ENCODE measurements at places on chromosomes 5 and 9. TPM values are rescaled to one million over a fixed set of nuclear protein-coding genes. Genes with fewer than 3 reads are reported as not detected.

GRCh38 chr5:146005723-146006122 is 69.3 kb downstream of the SH3RF2 start:
- H3K4me3 ChIP-seq, result no peak overlapping the region
- H3K36me3 ChIP-seq, result no peaks in the 10 kb centered on the region
- H3K27me3 ChIP-seq, result no peaks in the 10 kb centered on the region
- DNase-seq, result no peak

- H3K4me3 ChIP-seq, result no peak overlapping the region
- no peak overlapping the region for H3K27ac ChIP-seq
- H3K36me3 ChIP-seq, result no peaks in the 10 kb centered on the region
- no peaks in the 10 kb centered on the region for H3K4me1 ChIP-seq
Measured at GRCh38 chr9:65435464-65435863, 150.5 kb upstream of the FOXD4L5 start.

DNA sequence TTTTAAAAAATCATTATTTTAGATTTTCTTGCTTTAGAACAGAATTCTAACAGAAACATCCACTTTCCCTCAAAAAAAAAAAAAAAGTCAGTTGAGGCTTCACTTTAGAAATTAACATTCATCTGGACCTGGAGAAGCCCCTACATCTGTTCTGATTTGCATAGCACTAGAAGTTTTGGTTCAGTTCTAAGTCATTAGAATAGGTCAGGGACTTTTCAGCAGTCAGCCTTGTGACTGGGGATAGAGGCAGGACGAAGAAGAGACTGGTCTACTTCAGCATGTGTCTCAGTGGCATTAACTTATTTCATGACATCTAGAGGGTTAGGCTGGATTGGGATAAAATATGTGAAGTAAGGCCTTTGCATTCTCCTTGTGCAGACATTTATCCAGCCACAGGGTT is 215.8 kb upstream of the DAB2 start:
- H3K4me3 ChIP-seq, result no peak overlapping the region
- H3K27me3 ChIP-seq, result no peaks in the 10 kb centered on the region
- H3K27ac ChIP-seq, result no peak overlapping the region
- no peaks in the 10 kb centered on the region for H3K36me3 ChIP-seq
- no peaks in the 10 kb centered on the region for H3K4me1 ChIP-seq

- H3K27me3 ChIP-seq, result peaks cover 9% of the 10 kb centered on the region
- no peak for DNase-seq
- no peaks in the 10 kb centered on the region for H3K36me3 ChIP-seq
- H3K4me3 ChIP-seq, result no peak overlapping the region
- peaks cover 4% of the 10 kb centered on the region for H3K4me1 ChIP-seq
Measured at GRCh38 chr9:109561137-109561536, 63.0 kb upstream of the PTPN3 start.

- peak overlapping the region; percentile 81 for H3K27ac ChIP-seq
- peaks cover 15% of the 10 kb centered on the region for H3K36me3 ChIP-seq
- H3K4me1 ChIP-seq, result peaks cover 6% of the 10 kb centered on the region
- H3K4me3 ChIP-seq, result peak overlapping the region; percentile 66
- no peak for DNase-seq
Measured at GRCh38 chr9:95425910-95426551, 90.7 kb downstream of the PTCH1 start.

Gene ADRA1B
- 2.5 TPM for total RNA-seq

GRCh38 chr9:30718483-30718882 is 1666.0 kb upstream of the ACO1 start:
- no peaks in the 10 kb centered on the region for H3K27me3 ChIP-seq
- H3K4me1 ChIP-seq, result no peaks in the 10 kb centered on the region
- H3K27ac ChIP-seq, result no peak overlapping the region
- no peaks in the 10 kb centered on the region for H3K36me3 ChIP-seq
- no peak for DNase-seq

DNA sequence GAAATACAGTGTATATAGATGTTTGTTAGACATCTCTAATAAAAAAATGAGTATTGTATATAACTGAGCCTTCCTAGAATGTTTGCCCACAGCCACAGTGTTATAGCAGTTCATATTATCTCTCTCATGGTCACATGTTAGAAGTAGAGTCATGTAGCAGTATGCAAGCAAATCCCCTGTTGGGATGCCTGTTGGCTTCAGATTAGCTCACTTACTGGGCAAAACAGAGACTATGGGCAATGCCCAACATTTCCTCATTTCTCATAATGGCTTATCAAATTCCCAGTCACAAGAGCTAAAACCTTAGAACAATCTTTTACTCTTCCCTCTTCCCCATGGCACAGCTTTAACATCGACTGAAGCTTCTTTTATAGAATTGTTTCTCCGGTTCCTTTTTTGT is 27.0 kb upstream of the PDCD1LG2 start:
- DNase-seq, result no peak
- H3K36me3 ChIP-seq, result no peaks in the 10 kb centered on the region
- no peaks in the 10 kb centered on the region for H3K4me1 ChIP-seq
- no peak overlapping the region for H3K27ac ChIP-seq

Gene ADAMTS6
- total RNA-seq, result 1.5 TPM

Gene TMC1
- total RNA-seq, result 0.25 TPM

DNA sequence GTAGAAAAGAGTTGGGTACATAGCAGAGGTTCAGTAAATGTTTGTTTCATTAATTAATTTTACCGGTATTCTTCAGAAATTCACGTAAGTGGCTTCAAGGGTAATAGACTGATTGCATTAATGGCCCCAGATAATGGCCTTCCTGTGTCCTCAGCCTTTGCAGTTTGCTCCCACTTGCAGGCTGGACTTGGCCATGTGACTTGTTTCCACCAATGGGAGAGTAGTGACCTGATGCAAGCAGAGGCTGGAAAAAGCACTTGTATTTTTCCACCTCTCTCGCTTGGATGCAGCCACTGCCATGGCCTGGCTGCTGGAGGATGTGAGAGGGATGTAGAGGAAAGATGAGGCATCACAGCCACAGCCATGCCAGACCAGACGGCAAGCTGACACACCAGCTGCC is 480.9 kb downstream of the CDK5RAP2 start:
- H3K4me1 ChIP-seq, result no peaks in the 10 kb centered on the region
- H3K4me3 ChIP-seq, result no peak overlapping the region
- DNase-seq, result no peak

DNA sequence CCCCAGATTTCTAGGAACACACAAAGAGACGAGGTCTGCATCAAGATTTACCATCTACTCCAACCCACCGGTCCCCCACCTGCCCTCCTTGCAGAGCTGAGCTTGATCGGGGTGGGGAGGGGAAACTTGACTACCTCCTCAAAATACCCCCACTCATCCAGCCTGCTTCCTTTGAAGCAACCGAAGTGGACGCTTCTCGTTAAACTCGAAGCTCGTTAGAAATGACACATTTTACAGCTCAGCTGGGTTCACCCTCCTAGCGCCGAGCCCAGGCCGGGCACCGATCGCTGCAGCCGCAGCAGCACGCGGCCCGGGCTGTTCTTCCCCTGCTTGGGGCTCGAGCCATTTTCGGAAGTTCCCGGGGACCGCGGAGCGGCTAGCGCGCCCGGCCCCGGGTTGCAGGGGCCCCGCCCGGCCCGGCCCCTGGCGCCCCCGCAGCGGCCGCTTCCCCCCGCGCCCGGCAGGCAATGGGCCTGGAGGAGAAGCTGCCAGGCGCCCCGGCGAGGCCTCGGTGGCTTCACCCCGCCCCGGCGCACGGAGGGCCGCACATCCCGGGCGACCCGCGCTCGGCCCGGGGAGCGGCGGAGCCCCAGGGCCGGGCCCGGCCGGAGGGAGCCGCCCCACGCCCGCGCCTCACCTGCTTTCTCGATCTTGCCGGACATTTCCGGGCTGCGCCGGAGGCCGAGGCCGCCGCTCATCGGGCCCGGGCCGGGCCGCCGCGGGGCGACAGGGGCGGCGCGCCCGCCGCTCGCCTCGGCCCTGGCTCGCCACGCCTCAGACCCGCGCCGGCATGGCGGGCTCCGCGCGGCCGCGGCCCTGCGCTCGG is 530 bp downstream of the RAPGEF1 start:
- peak; percentile 41 for DNase-seq
- H3K27me3 ChIP-seq, result no peaks in the 10 kb centered on the region
- H3K36me3 ChIP-seq, result peaks cover 7% of the 10 kb centered on the region

Gene NIPSNAP3A
- total RNA-seq, result 25.3 TPM

- no peak overlapping the region for H3K27ac ChIP-seq
- DNase-seq, result no peak
- H3K4me3 ChIP-seq, result no peak overlapping the region
- H3K36me3 ChIP-seq, result peaks cover 25% of the 10 kb centered on the region
Measured at GRCh38 chr5:52938226-52938625, 50.9 kb upstream of the ITGA2 start.

DNA sequence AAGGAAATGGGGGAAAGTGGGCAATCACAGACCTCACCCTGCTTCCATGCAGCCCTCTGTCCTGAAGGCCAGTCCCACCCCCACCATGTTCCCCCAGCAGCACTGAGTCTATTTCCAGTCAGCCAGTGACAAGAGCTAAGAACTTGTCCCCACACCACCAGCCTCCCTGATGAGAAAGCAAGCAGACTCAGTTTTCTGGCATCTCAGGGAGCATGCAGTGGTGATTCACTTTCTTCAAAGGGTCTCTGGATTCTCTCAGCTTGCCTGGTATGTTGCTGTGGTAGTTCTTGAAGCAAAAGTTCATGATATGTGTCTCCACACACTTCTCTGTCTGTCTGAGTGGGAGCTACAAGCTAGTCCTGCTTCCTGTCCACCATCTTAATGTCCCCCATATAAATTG is 799.9 kb upstream of the TYRP1 start:
- no peaks in the 10 kb centered on the region for H3K27me3 ChIP-seq
- DNase-seq, result no peak
- no peak overlapping the region for H3K4me3 ChIP-seq
- H3K4me1 ChIP-seq, result no peaks in the 10 kb centered on the region
- no peak overlapping the region for H3K27ac ChIP-seq

Gene CENPH
- 3.1 TPM for total RNA-seq

DNA sequence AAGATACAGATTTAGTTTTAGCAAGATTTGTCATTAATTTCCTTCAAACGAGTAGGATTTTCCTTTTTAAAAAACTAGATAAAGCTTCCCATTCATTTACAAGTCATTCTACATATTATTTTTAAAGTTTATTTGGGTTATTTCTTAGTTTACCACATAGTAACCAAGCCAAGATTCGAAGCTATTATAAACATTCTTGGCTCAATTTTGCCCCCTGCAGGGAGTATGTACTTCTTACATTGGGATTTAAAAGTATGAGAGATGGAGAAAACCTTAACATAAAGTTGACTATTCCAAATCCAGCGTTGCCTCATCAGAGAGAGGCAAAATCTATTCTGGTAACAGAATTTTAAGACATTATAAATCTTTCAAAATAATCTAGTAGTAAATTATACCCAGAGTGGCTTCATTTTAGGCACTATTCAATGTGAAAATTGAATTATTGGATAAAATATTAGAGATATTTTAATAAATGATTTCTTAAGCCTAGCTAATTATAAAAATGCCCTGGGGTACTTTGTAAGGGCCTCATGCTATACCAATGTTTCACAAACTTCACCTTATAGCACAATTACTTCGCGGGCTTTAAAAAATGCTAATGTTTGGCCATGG is 39.1 kb downstream of the FBN2 start:
- no peaks in the 10 kb centered on the region for H3K27me3 ChIP-seq
- no peak overlapping the region for H3K27ac ChIP-seq
- H3K4me3 ChIP-seq, result no peak overlapping the region
- H3K4me1 ChIP-seq, result peaks cover 15% of the 10 kb centered on the region
- DNase-seq, result no peak

Gene TMOD1
- 186 TPM for total RNA-seq

Gene PCDHAC1
- total RNA-seq, result not detected

GRCh38 chr5:10145923-10146401 is 103.7 kb downstream of the ATPSCKMT start:
- H3K27ac ChIP-seq, result no peak overlapping the region
- H3K4me1 ChIP-seq, result no peaks in the 10 kb centered on the region
- no peak for DNase-seq
- H3K4me3 ChIP-seq, result no peak overlapping the region
- H3K36me3 ChIP-seq, result no peaks in the 10 kb centered on the region

DNA sequence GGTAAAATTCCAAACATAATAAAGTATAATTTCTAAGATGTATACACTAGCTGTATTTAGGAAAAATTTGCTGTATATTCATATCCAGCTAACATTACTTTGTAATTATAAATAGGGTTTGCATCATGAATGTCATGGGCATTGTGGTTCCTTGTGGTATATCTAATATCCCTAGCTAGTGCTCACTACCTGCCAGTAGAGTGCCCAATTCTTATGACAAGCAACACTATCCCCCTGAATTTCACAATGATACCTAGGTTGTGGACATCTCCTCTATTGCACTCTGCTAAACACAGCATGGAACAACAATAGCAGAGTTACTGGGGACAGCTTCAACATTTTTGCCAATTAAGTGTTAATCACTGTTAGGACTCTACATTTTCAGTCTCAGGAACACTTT is 1656.5 kb downstream of the EFNA5 start:
- H3K36me3 ChIP-seq, result no peaks in the 10 kb centered on the region
- no peak overlapping the region for H3K4me3 ChIP-seq
- H3K27me3 ChIP-seq, result no peaks in the 10 kb centered on the region
- DNase-seq, result no peak
- no peak overlapping the region for H3K27ac ChIP-seq

Gene CDH9
- total RNA-seq, result not detected

DNA sequence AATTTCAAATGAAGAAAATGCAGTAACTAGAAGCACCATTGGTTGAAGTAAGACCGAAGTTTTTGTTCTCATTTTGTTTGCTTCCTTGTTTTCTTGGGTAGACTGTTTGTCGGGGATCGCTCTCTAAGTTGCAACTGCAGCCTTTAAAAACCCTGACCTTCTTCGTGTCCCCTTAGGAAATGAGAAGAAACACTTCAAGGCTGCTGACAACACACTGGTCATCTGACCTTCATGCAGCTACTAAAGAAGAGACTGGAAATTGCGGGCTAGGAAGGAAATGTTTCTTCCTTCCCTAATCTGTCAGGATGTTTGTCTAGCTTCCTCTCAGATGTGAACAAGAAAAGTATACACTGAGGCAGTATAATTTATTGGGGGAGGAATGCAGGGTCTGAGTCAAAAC is 50.7 kb upstream of the CHSY3 start:
- H3K27ac ChIP-seq, result no peak overlapping the region
- H3K36me3 ChIP-seq, result no peaks in the 10 kb centered on the region
- H3K4me3 ChIP-seq, result no peak overlapping the region
- peaks cover 8% of the 10 kb centered on the region for H3K4me1 ChIP-seq

DNA sequence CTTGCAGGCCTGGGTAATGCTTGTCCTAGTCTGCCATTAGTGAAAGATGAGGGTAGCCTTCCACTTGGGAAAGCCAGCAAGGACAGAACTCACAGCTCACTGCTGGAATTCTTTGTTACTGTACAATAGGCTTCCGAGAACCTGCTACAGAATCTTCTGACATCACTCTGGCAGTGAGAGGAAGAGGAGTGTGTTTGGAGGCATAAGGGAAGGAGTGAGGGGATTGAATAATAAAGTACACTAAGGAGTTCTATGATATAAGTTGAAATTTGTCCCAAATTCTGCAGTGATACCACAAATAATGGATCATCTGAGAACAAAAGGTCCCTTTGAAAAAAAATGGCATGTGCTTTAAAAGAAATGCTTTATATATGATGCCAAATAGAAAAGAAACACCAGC is at the start of gene SPATA9:
SPATA9 (minus strand) TSS at position 101 of the 400 bp plus-strand sequence. CDS start 137 bp downstream, outside the sequence.
- H3K27me3 ChIP-seq, result no peaks in the 10 kb centered on the region
- H3K4me3 ChIP-seq, result no peak within 1 kb of the TSS
- H3K4me1 ChIP-seq, result peaks cover 7% of the 10 kb centered on the region
- DNase-seq, result no peak

- no peaks in the 10 kb centered on the region for H3K27me3 ChIP-seq
- no peak overlapping the region for H3K27ac ChIP-seq
- no peak for DNase-seq
- H3K4me1 ChIP-seq, result no peaks in the 10 kb centered on the region
Measured at GRCh38 chr9:108087781-108088180, 598.2 kb upstream of the KLF4 start.
